ENCODE measurements at places on chromosomes 5 and 9. TPM values are rescaled to one million over a fixed set of nuclear protein-coding genes. Genes with fewer than 3 reads are reported as not detected.

LCN10 gene
- total RNA-seq, result not detected

DNA sequence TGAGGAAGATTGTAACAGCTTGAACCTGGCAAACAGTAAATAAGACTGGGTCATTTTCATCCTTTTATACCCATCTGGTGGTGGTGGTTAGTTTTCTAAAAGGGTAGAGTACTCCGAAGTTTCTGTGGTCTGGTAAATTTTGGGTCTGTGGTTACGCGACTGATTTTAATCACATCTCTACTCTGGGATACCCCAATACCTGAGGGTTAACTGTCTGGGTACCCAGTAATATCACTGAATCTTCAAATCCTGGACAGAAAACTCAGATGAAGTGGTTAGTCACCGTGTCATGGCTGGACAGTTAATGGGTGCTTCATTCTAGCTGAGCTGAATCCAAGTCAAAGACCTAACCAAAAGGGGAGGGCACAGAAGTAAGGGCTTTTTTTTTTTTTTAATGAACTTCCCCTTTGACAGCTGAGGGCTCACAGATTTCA, 474.2 kb downstream of the GADD45G start:
- DNase-seq, result no peak

GRCh38 chr5:124289130-124289529, 457.3 kb downstream of the ZNF608 start:
- DNase-seq, result no peak

- no peak for DNase-seq
These were observed 140.7 kb downstream of the MTX3 start for GRCh38 chr5:79850316-79850822.

GRCh38 chr5:148382961-148383360, 797 bp upstream of the FBXO38 start:
- DNase-seq, result no peak

DNA sequence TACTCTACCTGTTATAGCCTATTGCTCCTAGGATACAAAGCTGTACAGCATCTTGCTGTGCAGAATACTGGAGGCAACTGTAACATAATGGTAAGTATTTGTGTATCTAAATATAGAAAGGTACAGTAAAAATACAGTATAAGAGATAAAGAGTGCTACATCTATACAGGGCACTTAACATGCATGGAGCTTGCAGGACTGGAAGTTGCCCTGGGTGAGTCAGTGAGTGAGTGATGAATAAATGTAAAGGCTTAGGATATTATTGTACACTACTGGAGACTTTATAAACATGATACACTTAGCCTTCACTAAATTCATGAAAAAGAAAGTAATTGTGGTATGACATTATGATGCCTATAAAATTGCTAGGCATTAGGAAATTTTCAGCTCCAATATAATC, 65.5 kb upstream of the OSMR start:
- DNase-seq, result no peak

PHYHD1 gene
- total RNA-seq, result 4.4 TPM

GRCh38 chr5:169808118-169808581, 171.1 kb downstream of the DOCK2 start:
- DNase-seq, result no peak

- DNase-seq, result no peak
These were observed 136.1 kb upstream of the ELAVL2 start for GRCh38 chr9:23962101-23962500.

- no peak for DNase-seq
These were observed 1.9 kb downstream of the DAP start for GRCh38 chr5:10759111-10759510.

DNA sequence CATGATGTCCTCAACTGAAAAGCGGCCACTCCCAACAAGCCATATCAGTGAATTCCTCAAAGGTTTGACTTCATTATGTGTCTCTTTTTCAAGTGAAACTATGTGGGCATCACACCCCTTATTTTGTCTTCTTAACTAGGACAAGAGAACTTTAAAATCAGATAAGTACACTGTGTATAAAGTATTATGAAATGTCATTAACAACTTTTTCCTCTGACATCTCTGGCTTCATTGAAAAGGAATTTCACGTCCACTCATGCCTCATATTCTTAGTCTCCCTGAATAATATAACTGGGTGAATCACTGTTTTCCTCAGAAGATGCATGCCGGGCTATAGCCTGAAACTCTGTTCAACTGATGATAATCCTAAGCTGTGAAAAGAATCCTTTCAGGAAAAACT, 415.8 kb downstream of the ACTL7B start:
- no peak for DNase-seq

AJM1 gene
- total RNA-seq, result 15.3 TPM

GRCh38 chr9:16221366-16221765, 649.1 kb downstream of the BNC2 start:
- DNase-seq, result no peak

- DNase-seq, result no peak
These were observed 66.7 kb downstream of the HRH2 start for GRCh38 chr5:175724314-175725275.

SPARC gene
- 946 TPM for total RNA-seq

- DNase-seq, result no peak
These were observed 3.8 kb downstream of the CAVIN4 start for GRCh38 chr9:100581661-100582060.

ECSCR gene
- not detected for total RNA-seq

- DNase-seq, result no peak
These were observed 205.3 kb upstream of the NFIL3 start for GRCh38 chr9:91628892-91629291.

- no peak for DNase-seq
These were observed 19.2 kb upstream of the POMT1 start for GRCh38 chr9:131483319-131484050.

NUDT12 gene
- total RNA-seq, result 10.9 TPM

- DNase-seq, result no peak
These were observed 34.3 kb downstream of the FAT2 start for GRCh38 chr5:151556806-151557205.

DNA sequence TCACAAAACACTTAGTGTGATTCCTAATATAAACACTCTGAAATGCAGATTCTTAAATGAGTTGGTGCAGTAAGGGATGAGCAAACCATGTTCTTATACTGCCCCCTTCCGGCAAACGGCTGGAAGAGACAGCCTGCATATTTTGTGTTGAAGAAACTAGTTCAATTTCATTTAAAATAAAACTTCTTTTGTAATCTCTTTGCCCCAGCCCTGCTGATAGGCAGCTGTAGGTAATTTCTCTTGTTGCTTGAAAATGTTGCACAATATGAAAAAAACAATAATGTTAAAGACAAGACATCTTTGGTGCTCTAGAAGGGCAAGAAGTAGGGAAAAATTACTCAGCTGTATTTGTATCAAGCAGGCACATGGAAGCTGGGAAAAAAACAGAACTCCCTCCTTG, 89.7 kb upstream of the CCNG1 start:
- DNase-seq, result peak; percentile 56

- DNase-seq, result peak; percentile 68
These were observed 32.0 kb upstream of the DMRT2 start for GRCh38 chr9:1018121-1018520.

GRCh38 chr5:15003511-15003920, 131.9 kb upstream of the ANKH start:
- DNase-seq, result peak; percentile 40

TSC1 gene
- 89.3 TPM for total RNA-seq

DNA sequence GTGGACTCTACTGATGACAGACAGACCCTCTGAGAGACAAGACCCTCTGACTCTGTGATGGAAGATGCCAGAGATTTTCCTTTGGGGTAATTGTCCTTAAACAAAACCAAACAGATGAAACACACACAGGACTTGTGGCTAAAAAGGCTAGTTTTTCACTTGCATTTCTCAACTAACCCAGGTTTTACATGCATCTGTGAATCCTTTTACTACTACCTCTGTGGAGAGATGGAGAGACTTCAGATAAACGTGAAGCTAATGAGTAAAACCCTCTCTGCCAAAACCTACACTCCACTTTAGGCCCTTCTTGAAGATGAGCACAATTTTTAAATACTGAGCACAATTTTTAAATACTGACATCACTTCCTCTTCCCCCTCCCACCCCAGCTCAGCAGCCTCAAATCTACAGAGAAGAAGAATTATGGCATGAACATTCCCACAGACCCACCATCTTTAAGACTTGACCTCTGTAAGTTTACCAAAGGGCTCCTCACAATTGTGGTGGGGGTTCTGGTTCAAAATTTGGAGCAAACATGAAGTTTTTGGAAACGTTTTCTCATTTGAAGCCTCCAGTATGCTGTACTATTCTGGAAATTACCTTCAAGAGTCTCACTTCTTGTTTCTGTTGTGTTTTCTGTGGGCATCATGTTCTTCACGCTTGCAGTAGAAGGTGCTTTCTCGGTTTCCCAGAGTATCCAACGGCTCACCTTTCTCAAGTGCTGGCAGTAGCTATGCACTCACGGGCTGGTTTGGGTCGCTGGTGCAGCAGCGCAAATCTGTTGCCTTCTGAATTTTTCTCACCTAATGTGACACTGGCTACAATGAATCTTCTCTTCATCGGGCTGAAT, 42.7 kb downstream of the ACER2 start:
- DNase-seq, result no peak

DNA sequence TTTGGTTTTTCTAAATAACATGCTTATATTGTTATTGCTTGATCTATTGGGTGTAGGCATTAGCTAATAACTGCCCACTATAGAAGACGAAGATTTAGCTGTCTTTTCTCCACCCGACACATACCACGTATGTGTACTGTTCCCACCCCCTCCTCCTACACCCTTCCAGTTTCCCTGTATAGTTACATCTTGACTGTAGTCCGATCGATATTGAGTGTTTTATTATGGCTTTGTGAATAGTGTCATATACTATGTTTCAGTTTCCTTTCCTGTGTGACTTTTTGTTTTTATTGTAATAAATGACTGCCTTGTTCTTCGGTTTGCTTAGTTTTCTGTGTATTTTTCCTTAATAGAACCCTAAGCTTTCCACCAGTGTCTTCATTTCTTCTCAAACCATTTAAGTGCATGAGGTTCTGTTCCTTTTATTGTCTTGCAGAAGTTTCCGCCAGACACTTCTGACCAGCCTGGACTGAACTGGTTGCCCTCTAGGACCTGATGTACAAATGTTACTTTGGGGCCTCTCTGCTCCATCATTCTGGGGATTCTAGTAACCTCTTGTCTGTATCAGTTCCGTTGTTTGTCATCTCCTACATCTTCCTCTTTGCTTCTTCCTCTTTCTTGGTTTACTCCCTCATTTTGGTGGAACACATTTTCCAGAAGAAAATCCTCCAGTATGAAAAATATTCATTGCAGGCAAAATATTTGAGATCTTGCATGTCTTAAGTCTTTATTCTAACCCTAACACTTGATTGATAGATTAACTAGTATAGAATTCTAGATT, 61.8 kb downstream of the PRKACG start:
- no peak for DNase-seq

GABRA1 gene
- total RNA-seq, result not detected

DNA sequence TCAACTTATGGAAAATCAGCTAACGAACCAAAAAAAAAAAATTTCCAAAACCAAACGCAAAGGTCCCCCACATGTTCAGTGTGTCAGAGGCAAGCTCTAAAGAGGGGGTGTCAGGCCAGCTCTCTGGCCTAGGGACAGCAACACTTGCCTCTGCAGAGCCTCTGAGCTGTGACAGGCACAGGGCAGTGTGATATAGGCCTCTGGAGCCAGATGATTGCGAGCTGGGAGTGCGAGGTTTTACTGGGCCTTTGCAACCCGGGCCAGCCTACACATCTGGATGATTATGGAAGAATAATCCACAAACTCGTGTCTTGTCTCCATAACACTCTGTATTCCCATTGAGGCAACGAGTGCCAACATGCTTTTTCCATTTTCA, 67.7 kb upstream of the STC2 start:
- DNase-seq, result no peak

Data from glutamatergic neuron (in vitro differentiated cells).